Erythroblast (primary cell): ENCODE measurements at places on chromosomes 2 and 18.
A peak's percentile ranks its signal among the peaks of the same experiment; 100 is the strongest.

GRCh38 chr2:174004905-174005605, 39.9 kb upstream of the SP3 start:
- no peak for DNase-seq

- DNase-seq: no peak
Observed at GRCh38 chr2:7450833-7451190, 533.6 kb downstream of the RNF144A start.

- no peak for DNase-seq
Observed at GRCh38 chr2:151361674-151362370, 4.4 kb downstream of the TNFAIP6 start.

DNA sequence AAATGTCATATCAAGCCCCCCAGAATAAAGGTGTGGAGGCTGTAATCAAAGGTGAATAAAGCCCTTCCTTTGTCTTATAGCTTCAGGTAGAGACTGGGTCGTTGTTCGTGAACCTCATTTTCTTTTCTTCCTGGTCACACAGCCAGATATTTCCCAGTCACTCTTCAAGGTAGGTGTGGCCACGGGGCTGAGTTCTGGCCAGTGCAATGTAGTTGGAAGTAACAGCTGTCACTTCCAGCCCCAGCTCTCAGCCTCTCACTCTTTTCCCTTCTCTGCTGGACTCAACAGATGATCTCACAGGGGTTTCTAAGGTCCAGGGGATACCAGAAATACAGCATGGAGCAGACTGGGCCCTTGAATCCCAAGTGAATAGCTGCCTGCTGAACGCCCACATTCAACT, 15.8 kb upstream of the TRPM8 start:
- no peak for DNase-seq

DNA sequence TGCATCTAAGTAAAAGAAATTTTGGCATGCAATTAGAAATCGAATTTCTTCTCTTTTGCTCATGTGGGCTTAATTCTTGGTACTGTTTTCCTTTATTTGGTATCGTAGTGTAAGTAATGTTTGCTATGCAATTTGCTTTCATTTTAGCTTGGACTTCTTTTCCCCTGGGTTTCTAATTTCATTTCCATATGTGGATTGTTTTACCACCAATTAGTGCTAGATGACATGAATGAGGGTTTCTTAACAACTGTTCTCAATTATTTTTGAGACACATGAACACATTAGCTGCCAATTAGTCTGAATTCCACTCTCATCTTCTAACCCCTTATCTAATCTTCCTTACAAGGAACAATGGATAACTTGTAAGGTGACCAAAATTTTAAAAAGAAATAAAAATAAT, 1047.2 kb upstream of the PIK3C3 start:
- DNase-seq: no peak

DNA sequence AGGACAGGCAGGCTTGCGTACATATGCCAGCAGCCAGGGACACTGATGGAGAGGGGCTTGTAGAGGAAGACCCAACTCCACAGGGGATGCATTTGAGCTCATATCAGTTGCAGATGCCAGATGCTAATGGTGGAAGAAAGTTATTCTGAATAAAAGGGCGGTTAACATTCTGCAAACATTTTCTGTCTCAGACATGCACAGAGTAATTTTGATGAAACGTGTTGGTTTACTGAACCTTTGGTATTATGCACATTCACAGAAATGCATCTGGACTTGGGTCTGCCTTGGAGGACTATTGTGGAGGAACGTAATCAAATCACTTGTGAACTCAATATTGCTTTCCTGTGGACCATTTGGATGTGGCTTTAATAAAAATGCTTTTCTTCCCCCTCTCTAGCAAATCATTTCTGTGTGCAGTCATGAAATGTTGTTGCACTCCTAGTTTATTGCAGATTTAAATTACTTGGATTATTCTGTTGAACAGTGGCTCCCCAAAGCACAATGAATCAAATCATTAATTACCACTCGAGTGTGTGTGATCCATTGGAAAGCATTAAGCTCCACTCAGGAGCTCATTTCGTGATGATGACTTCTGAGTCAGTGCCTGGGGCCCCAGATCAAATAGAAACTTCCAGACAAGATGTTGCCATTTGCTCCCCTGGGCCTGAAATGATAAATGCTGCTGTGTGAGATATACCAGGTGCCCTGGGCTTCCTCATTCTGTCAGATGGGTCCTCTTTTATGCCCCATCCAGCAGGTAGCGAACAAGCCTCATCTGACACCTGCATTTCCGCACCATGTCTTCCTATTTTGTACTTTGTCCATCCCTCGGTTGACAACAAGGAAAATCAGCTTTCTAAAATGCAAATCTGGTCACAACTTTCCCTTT, 697.0 kb upstream of the HS6ST1 start:
- DNase-seq: no peak

GRCh38 chr2:68734176-68734575, 435 bp upstream of the ARHGAP25 start:
- no peak for DNase-seq

DNA sequence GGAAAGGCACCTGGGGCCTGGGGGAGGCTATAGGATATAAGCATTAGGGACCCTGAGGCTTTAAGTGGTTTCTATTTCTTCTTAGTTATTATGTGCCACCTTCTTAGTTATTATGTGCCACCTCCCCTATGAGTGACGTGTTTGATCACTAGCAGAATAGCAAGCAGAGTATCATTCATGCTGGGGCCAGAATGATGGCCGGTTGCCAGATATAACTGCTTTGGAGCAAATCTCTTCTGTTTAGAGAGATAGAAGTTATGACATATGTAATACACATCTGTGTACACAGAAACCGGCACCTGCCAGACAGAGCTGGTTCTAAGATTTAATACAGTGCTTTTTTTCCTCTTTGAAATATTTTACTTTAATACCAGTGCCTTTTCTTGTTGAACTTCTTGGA, 29.4 kb downstream of the LIPG start:
- no peak for DNase-seq

GRCh38 chr2:9166579-9167377, 39.8 kb upstream of the ASAP2 start:
- DNase-seq: no peak

DNA sequence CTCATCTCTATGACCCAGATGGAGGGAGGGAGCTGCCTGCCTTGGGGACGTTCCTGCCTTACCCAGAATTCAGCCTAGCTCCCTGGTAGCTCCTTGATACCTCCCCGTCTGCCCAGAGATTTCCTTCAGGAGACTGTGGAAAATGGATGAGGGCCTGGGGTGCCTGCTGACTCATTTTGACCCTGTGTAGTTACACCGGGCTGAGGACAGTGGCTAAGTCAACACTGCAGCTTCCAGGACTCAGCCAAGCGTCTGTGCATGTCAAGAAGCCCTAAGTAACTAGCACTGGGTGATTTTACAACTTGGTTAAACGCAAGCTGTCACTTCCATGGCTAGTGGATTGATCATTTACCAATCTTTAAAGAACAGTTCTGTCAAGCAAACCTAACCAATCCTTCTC, 23.3 kb upstream of the EPAS1 start:
- DNase-seq: no peak

DNA sequence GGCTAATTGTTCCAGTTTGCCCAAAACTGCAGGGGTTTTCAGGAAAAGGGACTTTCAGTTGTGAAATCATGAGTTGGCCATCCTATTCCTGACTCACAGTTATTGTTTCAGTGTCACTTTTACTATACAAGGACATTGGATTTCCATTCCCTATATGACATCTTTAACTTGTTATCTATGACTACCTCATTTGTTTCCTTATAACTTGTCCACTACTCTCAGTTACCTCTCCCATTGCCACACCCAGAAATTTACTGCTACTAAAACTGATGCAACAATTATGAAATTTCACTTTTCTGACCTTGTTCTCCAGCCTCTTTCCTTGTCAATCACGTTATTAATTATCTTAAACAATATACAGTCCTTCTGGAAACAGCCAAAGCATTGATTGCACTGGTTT, 116.5 kb upstream of the ZNF804A start:
- no peak for DNase-seq

DNA sequence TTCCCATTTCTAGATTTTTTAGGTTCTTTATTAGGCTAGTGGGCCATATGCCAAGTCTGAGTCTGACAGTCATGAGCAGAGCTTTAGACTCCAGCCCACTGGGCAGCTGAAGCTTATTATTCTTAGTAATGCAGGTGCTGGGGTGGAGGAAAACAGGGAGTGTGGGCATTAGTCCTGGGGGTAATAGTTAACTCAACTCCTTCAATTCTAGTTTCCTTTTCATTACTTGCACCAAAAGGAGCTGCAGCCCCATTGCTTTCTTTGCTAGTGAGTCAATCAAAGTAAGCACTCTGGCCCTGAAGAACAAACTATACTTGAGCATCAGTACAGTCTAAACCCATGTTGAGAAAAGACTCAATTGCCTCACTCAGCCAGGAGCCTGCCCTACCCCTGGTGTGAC, 35.5 kb downstream of the ICOS start:
- DNase-seq: no peak

DNA sequence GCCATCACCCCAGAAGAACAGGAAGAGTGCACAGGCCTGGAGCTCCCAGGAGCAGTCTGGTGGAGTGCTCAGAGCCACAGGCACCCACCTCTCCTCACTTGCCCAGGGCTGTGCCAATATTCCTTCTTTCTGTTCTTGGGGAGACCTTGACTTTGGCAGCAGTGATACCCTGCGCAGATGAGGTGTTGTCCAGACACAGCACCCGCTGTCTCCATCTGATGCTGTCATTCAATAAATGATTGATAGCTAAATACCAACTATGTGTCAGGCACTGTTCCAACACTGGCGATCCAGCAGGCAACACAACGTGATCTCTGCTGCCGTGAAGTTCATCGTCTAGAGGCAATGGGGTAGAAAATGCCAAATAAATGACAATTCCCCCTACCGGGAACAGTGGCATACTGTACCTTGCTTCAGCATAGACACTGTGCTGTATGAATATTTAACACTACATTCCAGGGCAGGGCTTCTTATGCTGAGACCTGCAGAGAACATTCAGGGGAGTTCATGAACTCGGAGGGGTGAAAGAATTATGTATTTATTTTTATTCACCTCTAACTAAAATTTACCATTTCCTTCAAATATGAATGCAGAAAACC, 320.5 kb upstream of the NCKAP5 start:
- DNase-seq: no peak

DNA sequence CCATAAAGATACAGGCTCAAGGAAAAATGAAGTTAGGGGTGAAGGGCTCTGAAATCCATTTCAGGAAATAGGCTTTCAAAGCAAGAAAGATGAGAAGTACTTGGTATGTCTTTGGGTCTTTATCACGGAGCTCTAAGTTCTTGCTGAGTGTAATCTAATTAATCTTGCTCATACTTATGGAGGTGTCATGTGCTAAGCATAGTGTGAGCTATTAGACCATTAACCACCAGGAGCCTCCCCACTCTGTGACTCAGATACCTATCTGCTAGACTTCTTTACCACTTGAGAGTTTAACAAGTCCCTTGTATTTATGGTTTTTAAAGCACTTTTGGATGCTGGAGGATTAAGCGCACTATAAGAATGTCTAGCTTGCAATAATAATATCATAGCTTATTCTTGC, 678.7 kb downstream of the EPHA4 start:
- DNase-seq: no peak

DNA sequence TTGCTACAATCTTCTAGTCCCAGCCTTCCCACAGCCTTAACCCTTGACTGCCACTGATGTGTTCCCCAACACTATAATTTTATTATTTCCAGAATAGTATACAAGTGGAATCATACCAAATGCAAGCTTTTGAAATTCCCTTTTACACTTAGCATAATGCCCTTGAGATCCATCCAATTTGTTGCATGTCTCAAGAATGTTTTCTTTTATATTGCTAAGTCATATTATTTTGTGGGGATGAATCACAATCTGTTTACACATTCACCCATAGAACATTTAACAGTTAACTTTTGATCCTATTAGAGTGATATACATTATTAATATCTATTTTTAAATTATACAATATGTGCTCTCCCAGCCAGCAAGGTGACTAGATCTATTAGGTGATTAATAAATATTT, 74.3 kb upstream of the KYNU start:
- DNase-seq: no peak

- no peak for DNase-seq
Observed at GRCh38 chr2:157327200-157327599, 1.6 kb upstream of the ERMN start.

- no peak for DNase-seq
Observed at GRCh38 chr2:171726847-171727450, 39.7 kb downstream of the DYNC1I2 start.

DNA sequence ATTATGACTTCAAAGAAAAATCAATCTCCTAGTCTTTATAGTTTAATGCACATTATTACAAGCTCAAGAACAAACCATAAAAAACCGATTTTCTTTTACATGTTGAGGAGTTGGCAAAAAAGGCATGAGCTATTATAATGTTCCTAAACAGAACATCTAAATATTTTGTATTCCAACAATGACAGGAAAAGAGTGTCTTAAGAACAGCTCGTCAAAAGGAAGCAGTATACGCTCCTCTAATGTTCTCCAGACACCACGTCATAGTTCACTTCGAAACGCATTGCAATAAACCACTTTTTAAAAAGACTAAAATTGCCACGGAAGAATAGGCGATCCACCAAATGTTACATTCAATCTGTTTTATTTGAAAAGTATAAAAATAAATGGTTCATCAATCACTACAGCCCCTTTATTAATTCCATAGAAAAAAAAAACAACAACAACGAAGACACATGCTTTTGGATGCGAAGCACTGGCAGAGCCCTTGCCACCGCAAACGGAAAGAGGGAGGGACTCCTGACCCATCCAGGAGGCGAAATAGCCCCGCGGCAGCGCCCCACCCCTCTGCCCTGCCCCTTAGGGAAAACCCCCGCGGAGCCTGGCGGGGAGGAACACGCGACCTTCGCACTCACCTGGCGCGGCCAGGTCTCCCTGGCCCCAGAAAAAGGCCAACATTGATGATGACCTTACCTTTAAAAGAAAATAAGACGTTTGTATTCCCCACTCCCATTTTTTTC, 45.8 kb downstream of the MBP start:
- DNase-seq: no peak

DNA sequence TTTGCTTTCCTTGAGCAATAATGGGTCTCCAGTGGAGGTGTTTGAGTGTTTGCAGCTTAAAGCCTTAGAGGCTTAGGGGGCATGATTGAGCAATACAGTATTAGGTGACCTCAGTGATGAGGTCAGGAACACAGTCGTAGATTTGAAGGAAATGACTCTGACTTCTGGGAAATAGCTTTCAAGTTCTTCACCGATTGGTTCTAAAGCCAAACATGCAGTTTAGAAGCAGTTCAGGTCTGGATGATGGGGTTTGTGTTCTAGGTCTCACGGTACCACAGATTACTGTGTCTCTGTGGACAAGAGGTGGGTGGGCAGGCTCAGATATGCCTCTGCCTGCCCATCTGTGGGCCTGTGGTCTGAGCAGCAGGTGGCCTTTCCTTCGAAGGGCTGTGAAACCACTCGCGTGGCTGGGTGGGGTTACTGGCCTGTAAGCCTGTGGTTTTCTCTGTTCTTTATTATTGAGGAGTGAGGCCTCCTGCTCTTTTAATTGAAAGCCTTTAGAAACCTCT, 7.8 kb downstream of the MTHFD2 start:
- peak; percentile 77 for DNase-seq

- DNase-seq: no peak
Observed at GRCh38 chr18:12921178-12921577, 26.6 kb upstream of the SEH1L start.
